ENCODE measurements at places on chromosomes 6 and 20. TPM values are rescaled to one million over a fixed set of nuclear protein-coding genes. Genes with fewer than 3 reads are reported as not detected.

- no peak for DNase-seq
These were observed 122.7 kb downstream of the AGPAT4 start for GRCh38 chr6:161151059-161151645.

- DNase-seq = no peak
These were observed 1.5 kb downstream of the FOXC1 start for GRCh38 chr6:1611322-1611571.

DNA sequence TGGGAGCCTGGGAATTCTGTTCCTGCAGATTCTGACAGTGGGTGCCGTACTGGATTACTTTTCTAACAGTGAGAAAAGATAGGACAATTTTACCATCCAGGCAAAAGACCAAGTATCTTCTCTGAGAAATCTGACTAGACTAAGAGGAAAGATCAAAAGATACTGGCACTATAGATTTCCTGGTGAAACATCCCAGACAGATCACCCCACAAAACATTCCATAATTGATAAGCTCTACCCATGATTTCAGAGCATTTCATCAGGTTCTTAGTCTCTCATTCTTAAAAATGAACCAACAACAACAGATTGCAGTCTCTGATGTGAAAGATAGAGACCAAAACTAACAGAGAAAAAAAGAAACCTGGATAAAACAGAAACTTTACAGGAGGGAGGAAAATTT, 13.6 kb upstream of the UBR2 start:
- no peak for DNase-seq

- DNase-seq = no peak
These were observed 96.4 kb downstream of the BANF2 start for GRCh38 chr20:17796091-17796563.

DNA sequence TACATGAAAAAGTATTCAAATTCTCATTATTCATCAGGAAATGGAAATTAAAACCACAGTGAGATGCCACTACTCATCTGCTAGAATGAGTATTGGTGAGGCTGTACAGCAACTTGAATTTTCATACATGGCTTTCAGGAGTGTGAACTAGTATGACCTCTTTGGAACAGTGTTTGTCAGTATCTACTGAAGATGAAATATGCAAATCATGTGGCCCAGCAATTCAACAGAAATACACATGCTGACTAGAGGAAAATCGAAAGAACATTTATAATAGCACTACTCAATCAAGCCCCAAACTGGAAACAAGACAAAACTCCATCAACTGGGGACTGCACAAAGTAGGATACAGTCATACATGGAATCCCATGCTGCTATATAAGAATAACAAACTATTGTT, 102.2 kb downstream of the DCDC2 start:
- DNase-seq = no peak

- no peak for DNase-seq
These were observed 141.3 kb downstream of the TAF4 start for GRCh38 chr20:61924211-61924857.

HLA-DPA1 gene
- 2.0 TPM for total RNA-seq

DNA sequence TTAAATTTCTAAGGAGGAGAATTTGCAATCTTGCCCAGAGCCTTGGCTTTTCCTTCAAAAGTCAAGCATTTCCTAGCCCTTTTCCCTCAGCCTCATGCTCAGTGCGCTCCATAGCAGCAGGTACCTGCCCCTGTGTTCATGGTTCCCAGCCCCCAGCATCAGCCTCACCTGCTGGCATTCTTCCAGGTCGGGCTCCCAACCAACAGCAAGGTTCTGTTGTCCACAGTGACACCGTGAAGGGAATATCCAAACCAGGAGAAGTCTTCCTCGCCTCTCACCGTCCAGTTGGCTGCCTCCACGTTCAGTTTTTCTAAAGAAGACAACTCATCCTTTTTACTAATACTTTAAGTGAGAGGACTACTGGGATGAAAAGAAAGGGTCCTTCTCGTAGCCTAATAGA, 42.7 kb downstream of the GPLD1 start:
- no peak for DNase-seq

- DNase-seq = no peak
These were observed 170.8 kb upstream of the PHACTR1 start for GRCh38 chr6:12545619-12546409.

SLC17A2 gene
- not detected for total RNA-seq

DNA sequence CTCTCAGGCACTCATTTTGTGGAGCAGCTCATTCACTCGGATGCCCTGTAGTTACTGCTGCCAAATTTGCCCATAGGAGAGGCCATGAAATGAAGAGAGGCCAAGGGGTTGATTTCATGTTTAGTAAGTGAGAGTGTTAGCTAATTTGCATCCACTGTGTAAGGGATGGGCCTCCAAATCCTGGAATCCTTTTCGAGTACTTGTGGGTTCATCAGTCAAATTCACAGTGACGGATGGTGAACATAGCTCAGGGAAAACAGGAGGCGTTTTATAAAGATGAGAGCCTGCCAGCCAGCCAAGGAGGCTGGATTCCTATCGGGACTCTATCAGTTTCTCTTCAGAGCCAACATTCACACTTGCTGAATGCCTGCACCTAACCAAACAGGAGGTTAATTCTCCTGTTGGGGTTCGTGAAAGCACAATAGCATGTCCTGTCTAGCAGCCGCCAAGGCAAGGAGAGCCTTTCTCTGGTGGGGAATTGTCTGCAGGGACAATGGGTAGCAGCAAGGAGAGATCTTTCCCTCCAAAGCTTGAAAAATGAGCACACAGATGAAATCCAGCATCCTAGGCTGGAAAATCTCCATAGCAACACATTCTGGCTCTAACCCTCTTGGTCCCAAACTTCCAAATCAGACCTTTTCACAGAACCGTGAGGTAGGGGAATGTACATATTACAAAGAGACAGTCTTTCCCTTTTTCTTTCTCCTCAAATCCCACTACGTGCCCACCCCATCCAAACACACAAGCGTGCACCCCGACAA, 231.4 kb upstream of the ECI2 start:
- DNase-seq = no peak

GPSM3 gene
- 8.6 TPM for total RNA-seq

TREML4 gene
- not detected for total RNA-seq

GRCh38 chr6:28248916-28249315, 3.2 kb downstream of the ZKSCAN4 start:
- DNase-seq = no peak

GRCh38 chr20:14470231-14470899, 133.0 kb upstream of the FLRT3 start:
- no peak for DNase-seq

- DNase-seq = no peak
These were observed 519.6 kb downstream of the DOK5 start for GRCh38 chr20:54995011-54995410.

- DNase-seq = no peak
These were observed 64.0 kb downstream of the CTCFL start for GRCh38 chr20:57460781-57461465.

HLA-DRB1 gene
- total RNA-seq = 5.3 TPM

DNA sequence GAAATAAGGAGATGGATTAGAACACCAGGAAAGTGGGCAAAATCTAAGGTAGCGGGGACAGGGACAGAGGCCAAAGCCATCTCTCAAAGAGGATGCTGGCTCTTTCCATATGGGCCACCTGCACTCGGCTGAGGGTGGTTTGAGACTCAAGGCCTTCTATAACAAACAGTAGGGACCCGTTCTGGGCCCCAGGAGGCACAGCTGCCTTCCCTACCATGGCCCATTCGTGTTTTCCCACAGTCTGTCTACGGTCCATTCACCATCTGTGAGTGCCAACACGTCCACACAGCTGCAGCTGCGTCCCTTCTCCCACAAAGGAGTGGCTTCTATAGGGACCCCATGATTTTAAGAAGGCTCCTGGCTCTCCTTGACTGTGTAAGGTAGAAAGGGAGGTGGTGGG, 871 bp downstream of the BANF2 start:
- DNase-seq = no peak

GRCh38 chr6:167806061-167806700, 20.5 kb upstream of the AFDN start:
- DNase-seq = no peak

DNA sequence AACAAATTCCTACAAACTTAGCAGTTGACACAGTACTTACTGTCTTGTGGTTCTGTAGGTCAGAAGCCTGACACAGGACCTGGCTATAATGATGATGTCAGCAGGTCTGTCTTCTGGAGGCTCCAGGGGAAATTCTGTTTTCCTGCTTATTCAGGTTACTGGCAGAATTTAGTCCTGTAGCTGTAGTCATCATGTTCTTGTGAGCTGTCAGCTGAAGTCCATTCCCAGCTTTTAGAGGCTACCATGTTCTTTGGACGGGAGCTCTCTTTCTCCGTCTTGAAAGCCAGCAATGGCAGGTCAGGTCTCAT, 99.2 kb downstream of the HIVEP1 start:
- DNase-seq = no peak

GRCh38 chr6:71029555-71029954, 72.7 kb upstream of the B3GAT2 start:
- no peak for DNase-seq

TXNDC5 gene
- 127 TPM for total RNA-seq

SLC17A9 gene
- 5.3 TPM for total RNA-seq

- no peak for DNase-seq
These were observed 46.8 kb upstream of the BHLHE23 start for GRCh38 chr20:63053432-63054102.

- DNase-seq = no peak
These were observed 273.6 kb downstream of the PACRG start for GRCh38 chr6:163001330-163001729.

DNA sequence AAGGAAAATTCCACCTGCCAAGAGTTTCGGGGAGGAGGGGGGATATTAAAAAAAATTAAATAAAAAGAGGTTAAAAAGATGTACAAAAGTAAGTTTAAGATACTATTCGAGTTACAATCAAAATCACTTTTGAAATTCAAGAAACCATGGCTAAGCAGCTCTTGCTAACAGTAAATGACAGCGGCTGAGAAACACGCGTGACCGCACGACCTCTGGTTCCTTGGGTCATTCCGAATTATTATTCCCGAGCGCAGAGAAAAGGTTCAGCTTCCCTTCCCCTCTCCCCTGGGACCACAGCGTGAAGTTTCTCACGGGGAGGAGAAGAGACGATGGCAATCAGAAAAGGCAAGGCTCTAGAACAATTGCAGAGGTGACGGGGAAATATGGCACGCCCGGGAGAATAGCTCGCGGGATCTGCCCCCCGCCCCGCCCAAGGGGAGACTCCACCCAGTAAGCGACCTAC, 496 bp downstream of the TMEM242 start:
- no peak for DNase-seq

GRCh38 chr20:58167759-58168158, 60.7 kb downstream of the ANKRD60 start:
- DNase-seq = no peak

DNA sequence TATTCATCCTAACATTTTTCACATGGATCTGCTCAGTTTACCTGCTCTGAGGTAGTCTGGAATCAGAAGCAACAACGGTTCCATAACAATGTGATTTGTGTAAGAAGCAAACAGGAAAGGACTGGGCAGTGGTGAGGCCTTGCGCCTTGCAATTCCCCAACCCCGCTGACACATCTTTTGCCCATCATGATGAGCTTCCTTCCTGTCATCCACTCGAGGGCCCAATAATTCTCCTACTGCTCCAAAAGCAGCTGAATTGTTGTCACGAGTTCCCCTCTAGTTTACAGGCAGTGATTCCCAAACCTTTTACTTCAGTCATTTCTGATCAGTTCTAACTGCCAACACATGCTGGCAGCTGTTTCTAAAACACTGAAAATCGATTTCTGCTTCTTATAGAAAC, 22.9 kb downstream of the STX7 start:
- DNase-seq = no peak

MICB gene
- not detected for total RNA-seq

B3GALT4 gene
- 4.6 TPM for total RNA-seq

DNA sequence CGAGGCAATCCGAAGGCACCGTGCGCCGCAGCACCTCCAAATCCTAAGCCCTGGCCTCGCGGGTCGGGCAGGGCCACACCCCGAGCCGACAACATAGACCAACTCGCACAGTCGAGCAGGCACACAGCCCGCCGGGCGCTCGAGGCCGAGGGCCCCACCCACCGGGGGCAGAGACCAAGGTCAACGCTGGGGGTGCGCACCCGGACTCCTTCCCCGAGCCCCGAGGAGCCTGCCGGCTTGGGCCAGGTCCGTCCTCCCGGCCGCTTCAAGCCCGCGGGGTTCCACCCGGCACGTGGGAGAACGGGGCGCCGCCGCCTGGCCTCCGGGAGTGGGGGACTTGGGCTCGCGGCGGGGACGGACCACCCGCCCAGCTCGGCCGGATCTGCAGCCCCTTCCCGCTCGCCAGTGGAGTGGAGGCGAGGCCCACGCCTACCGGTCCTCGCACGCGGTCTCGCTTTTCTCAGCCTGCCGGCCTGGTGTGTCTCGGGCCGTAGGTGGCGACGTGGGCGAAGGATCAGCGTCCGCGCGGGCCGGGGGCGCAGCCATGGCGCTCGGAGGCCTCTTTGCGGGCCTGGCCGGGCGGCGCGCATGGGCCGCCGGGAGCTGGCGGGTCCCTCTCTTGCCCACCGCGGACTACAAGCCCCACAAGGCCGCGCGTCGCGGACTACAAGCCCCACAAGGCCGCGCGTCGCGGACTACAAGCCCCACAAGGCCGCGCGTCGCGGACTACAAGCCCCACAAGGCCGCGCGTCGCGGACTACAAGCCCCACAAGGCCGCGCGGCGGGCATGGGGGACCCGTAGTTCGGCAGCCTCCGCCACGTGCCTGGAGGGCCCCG, at the start of gene UCKL1:
TSS of gene UCKL1 (minus strand) at position 590 of the 837 bp plus-strand sequence. CDS start at position 546, 44 bp downstream.
- DNase-seq = peak; percentile 91

SUMO4 gene
- 3.4 TPM for total RNA-seq

DNA sequence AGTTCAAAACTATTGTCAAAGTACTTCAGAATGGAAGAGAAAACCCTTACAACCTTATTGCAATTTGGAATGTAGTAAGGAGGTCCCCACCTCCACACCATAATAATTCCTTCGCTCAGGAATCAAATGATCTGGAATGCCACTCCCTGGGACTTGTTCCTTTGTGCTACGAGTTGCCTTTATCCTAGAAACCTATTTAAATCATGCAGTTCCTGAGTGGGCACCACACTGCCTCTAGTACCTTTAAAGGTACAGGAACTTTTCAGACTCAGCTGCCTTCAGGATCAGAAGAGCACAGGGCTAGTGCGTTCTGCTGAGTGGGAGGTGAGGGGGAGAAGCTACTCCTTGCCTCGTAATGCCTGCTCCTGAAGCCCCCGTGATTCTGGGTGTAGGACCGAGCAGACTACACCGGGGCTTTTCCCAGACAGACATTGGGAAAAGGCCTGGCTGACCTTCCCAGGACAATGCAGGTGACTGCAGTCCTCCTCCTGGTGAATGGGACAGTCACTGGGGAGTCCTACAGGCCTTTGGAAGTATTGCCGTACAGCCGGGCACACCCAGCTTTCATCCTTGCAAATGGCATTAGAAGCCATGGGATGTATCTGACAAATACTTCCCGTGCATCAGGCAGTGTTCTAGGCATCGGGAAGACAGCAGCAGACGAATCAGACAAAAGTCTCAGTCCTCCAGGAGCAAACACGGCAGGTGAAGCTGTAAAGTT, 11.8 kb upstream of the TUBB2B start:
- no peak for DNase-seq

- DNase-seq = no peak
These were observed 141.6 kb downstream of the EYA2 start for GRCh38 chr20:47036091-47036870.

GRCh38 chr20:63835021-63835858, 4.2 kb upstream of the ZBTB46 start:
- DNase-seq = peak; percentile 65

LTB gene
- total RNA-seq = 0.32 TPM

Measured in mesothelial cell of epicardium (in vitro differentiated cells).